ENCODE measurements at places on chromosomes 12 and 14.

GRCh38 chr14:93536945-93537344 is 106.2 kb downstream of the UNC79 start:
- DNase-seq = no peak

GRCh38 chr12:27772328-27773049 is 7.5 kb upstream of the KLHL42 start:
- DNase-seq = no peak

GRCh38 chr12:46998811-46999368 is 80.5 kb upstream of the PCED1B start:
- DNase-seq = no peak

DNA sequence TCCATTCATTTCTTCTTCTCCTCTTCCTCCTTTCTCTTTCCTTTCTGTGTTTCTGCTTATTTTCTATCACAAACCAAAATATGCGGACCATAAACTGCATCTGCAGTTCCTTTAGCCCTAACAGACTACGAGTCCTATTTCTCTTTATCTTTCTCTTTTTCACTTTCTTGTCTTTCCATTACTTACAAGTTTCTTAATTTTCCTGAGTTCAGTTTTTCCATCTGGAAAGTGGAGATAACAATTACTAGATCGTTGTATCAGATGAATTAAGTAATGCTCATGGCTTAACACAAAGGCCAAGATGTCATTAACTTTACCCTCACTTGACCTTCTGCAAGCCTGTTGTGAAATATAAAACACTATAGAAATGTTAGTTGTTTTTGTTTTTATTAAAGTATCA is 983 bp upstream of the COPS7A start:
- no peak for DNase-seq

GRCh38 chr14:37746140-37746832 is 150.9 kb downstream of the TTC6 start:
- no peak for DNase-seq
